ENCODE measurements at places on chromosomes 4 and X. TPM values are rescaled to one million over a fixed set of nuclear protein-coding genes. Genes with fewer than 3 reads are reported as not detected.
A peak's percentile ranks its signal among the peaks of the same experiment; 100 is the strongest.

Gene TRIM2
- total RNA-seq = 54.5 TPM

Gene HGFAC
- total RNA-seq = not detected

Gene TMEM35A
- 1.5 TPM for total RNA-seq

Gene MYOZ2
- 0.29 TPM for total RNA-seq

Gene HAUS3
- 9.7 TPM for total RNA-seq

Gene CT45A5
- not detected for total RNA-seq

DNA sequence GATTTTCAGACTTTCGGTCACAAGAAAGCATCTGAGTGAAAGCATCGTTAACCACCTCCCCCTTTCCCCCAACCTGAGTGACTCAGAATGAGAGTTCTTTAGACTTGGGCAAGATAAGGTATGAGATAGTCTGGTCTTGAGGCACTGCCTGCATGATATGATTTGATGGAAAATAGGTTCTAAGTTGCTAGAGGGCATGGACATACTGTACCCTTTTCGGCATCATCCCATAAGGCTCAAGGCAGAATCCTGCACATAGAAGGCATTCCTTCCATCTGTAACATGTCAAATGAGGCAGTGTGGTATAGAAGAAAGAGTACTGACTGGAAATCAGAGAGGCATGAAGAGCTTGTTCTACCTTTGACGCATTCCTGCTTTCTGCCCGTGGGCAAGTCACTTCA lies 16.8 kb upstream of the AMOT start:
- no peak for DNase-seq

GRCh38 chr4:99652596-99653436 lies 4.8 kb downstream of the C4orf54 start:
- DNase-seq = peak; percentile 41

GRCh38 chr4:112431158-112431557 lies 84.8 kb downstream of the NEUROG2 start:
- no peak for DNase-seq

DNA sequence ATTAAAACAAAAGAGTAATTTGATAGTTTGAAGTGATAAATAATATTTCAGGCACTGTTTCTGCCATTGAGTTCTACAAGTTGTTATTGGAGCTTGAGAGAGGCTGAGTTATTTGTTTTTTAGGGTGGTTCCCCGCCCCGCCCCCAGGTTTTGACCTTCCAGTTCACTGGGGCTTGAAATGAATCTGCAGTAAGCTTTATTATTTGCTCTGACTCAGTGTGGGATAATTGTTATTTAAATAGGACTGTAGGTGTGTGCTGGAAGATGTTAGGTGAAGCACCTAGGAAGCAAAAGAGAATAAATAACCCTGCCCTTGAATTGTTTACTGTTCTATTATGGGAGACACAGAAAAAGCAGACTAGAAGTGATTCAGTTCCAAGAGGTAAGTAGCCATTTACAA lies 81.2 kb upstream of the KCNIP4 start:
- DNase-seq = no peak

GRCh38 chr4:181148470-181148869 lies 1094.7 kb upstream of the TENM3 start:
- no peak for DNase-seq

GRCh38 chr4:92825791-92826190 lies 522.0 kb downstream of the GRID2 start:
- DNase-seq = no peak

DNA sequence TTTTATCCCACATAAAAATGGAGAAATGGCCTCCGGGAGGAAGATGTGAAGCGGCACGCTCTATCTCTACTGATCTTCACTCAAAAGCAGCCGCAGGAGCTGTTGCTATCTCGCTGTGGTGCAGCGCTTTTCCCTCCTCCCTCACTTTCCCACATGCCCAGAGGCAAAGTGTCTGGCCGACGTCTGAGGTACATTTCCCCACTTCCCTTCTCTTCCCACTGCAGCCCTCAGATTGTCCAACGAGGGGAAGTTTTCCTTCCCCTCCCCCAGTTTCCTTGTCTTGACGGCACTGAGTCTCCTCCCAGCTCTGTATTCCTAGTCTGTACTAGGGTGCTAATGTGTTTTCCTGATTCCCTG lies 660 bp upstream of the COL25A1 start:
- peak; percentile 64 for DNase-seq

GRCh38 chr4:15413010-15413622 lies 14.7 kb upstream of the C1QTNF7 start:
- DNase-seq = no peak

DNA sequence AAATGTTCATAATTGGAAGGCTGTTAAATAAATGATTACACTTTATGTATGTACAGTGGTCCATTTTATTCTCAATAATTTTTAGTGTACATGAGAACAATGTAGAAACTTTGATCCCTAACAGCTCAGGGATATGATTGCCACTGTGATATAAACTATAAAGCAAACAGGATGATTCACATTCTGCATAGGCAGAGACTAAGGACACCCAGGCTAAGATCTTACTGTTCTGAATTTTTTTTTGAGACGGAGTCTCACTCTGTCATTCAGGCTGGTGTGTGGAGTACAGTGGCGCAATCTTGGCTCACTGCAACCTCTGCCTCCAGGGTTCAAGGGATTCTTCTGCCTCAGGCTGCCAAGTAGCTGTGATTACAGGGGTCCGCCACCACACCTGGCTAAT lies 186.6 kb downstream of the PDGFC start:
- no peak for DNase-seq

DNA sequence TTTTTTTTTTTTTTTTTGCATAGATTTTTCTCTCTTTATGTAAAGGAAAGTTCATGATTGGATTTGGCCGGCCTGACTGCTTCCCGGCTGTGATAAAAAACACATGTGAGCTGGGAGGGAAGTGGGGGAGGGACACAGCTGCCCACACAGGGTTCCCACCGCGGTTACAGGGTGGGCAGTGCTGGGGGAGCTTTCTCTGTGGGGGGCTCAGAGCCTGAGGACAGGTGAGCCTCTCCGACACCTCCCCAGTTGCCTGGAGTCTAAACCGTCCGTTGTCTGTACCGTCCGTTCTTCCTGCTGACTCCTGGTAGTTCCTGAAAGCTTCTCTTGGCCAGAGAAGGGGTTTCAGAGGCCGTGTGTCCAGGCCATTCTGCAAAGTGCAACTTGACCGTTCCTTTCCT lies 21.8 kb downstream of the SHOX start:
- no peak for DNase-seq

- no peak for DNase-seq
Observed at GRCh38 chrX:124507246-124507645, 160.9 kb downstream of the SH2D1A start.

DNA sequence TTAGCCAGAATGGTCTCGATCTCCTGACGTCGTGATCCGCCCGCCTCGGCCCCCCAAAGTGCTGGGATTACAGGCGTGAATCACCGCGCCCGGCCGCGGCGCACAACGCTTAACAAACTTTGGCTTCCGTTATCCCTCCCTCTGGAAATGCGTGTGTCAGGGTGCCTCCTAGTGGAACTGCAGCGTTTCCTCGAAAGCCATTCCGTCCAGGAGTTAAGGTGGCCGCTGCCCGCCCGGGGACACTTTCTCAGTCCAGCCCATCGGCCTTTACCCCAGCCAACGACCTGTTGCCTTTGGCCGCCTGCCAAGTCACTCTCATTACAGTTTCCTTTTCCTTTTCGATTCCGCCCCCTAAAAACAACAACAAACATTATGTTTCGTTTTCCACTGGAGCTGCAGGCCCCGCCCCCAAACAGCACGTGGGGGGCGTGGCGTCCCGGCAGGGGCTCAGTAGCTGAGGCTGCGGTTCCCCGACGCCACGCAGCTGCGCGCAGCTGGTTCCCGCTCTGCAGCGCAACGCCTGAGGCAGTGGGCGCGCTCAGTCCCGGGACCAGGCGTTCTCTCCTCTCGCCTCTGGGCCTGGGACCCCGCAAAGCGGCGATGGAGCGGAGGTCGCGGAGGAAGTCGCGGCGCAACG lies at the start of gene HERC5:
Gene HERC5, plus strand, starts transcription at position 450 of the 637 bp plus-strand sequence. Its CDS starts 151 bp downstream, at position 601.
- peak; percentile 98 for DNase-seq

DNA sequence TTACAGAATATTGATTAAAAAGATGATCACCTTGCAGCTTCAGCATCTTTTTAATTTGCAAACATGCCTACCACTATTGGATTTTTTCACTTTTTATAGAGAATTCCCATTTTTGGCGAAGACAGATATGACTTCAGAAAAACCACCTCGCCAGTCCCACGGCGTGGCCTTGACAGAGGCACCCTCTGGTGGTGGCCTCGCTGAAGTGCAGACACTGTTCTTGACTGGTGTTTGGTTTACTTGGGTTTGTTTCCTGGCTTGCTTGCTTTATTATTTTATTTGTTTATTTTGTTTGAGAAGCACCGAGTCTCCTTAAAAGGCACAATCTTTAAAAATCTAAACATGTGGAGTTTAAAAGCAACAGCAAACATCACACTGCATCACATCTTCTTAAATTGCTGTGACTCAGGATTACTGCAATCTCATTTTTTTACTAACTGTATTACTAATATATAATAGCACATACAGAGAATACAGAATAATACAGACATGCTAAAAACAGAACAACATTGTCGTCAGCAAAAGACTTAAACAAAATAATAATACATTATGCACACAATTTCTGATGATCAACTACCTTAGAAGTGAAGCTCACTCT lies 13.1 kb upstream of the AMTN start:
- DNase-seq = no peak

GRCh38 chr4:6275898-6276806 lies 6.5 kb downstream of the WFS1 start:
- peak; percentile 81 for DNase-seq

GRCh38 chr4:3039706-3040366 lies 34.5 kb downstream of the HTT-AS start:
- DNase-seq = peak; percentile 21

DNA sequence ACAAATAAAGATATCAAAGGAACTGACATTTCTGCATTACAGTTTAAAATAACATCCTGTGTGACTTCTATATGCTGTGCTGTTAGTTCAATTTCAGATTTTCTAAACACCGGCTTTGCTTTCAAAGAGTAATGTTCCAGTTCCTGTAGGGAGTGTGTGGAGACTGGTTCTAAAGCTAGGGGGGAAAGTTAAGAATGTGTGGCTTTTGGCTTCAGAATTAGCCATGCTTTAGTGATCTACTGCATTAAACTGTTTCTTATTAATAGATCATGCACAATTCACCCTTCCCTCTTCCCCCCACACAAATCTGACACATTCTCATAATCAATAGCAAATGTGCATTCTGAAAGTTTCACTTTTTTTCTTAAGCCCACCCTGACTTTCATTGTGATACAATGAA lies 32.0 kb upstream of the DKK2 start:
- DNase-seq = no peak

GRCh38 chr4:173998471-173999144 lies 284.9 kb downstream of the FBXO8 start:
- no peak for DNase-seq

DNA sequence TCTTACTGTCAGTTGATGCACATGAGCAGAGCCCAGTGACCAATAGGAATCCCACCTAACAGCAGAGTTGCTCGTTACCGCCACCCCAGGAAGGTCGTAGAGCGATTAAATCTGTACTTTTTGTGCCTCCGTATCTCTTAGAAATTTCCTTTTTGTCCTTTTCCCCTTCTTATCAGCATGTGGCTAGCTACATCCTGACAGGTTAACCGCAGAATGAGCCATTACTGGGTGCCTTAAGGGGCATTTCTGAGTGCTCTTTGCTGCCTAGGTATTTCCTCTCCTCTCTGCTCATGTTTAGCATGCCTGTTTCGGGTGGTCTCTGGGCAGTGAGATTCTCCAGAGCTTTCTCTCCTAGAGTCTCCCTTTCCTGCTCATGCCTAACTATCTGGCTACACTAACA lies 530.5 kb downstream of the FAM133A start:
- no peak for DNase-seq

DNA sequence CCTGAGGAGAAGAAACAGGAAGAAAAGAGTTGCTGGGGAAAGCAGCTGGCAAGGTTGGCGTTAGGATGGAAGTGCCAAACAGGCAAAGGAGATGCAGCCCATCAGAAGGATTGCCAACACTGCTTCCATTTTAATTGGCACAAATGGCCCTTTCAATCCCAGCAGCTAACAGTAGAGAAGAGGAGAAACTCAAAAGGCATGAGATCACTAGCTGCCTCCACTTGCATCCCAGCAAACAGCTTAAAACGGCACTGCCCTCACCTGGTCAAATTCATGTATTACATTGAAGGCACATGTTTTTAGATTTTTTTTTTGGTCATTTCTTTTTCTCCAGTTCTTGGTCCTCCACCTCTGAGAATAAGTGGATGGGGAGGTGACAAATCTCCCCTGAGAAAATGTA lies 14.9 kb upstream of the LOC101059915 start:
- peak; percentile 77 for DNase-seq

DNA sequence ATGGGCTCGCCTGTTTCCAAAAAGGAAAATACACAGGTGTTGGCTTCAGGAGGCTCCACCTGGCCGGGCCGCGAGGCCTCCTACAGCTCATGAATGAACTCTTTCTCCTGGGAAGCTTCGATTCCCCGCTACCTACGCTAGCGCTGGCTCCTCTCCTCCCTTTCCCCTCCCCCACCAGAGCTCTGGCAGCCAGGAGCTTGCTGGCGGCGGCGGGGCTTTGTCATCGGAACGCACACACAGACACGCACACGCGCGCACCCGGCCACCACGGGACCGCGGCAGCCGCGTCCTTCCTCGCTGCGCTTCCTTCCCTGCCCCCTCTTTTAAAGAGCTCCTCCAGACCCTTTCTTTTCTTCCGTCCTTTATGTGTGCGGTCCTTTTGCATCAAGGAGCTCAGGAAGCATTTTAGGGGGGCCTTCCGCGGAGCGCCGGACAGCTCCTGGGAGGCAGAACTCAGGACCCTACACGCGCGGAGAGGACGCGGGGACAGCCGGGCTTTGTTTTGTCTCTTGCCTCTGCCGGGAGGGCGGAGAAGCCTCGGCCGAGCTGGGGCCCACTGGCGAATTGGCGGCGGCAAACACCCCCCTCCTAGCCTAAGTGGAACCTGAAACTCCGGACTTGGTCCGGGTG lies 70.2 kb upstream of the BCOR start:
- peak; percentile 82 for DNase-seq

GRCh38 chr4:47674144-47674543 lies 163.7 kb downstream of the CORIN start:
- DNase-seq = no peak

GRCh38 chr4:182704948-182705347 lies 212.2 kb downstream of the DCTD start:
- DNase-seq = no peak

DNA sequence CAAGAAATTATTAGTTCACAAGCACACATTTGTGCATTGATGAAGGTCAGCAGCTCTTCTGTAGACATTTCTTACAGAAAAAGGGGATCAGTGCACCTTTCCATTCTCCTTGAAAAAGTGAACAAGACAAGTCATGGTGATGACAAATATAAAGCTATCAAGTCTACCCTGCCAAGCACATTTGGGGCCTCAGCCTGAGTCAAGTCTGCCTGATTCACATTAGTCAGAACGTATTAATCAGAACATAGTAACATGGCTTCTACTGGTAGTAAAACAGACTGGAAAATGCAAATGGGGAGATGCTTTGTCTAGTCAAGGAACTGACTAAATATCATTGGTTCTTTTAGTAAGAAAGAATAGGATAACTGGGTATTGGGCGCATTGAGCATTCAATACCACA lies 2305.1 kb downstream of the PCDH7 start:
- DNase-seq = no peak

- peak; percentile 3 for DNase-seq
Observed at GRCh38 chr4:76630741-76631140, 195.7 kb downstream of the SHROOM3 start.

Measured in osteoblast (primary cell).